Common myeloid progenitor, CD34-positive (primary cell): ENCODE measurements at places on chromosomes 7 and 10.

DNA sequence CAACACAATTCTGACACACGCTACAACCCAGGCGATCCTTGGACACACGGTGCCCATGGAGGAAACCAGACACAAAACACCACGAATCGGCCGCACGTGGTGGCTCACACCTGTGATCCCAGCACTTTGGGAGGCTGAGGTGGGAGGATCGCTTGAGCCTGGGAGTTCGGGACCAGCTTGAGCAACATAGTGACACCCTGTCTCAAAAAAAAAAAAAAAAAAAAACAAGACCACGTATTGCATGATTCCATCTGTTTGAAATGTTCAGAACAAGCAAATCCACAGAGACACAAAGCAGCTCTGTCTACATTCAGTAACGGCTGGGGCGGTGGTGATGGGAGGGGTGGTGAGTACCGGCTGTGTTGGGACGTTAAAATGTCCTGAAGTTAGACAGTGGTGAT, 25.2 kb downstream of the ADAP1 start:
- DNase-seq = no peak

DNA sequence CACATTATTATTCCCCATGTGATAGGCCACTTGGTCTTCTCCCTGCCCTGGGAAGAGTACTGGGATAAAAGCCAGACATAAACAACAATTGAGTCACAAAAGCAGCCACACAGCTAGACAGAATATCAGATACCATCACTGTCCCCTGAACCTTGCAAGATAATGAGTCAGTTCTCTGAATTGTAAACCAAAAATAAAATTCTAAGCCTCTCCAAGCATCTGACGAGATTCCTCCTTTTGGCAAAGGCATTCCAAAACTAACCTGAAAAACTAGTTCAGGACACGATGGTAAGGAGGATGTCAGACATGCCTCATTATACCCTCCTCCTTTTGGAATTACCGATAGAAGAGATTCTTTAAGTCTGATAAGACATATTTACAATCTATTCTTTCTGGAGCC, 450.7 kb downstream of the HTR7 start:
- no peak for DNase-seq

GRCh38 chr10:124521429-124521871, 59.8 kb downstream of the LHPP start:
- DNase-seq = no peak

DNA sequence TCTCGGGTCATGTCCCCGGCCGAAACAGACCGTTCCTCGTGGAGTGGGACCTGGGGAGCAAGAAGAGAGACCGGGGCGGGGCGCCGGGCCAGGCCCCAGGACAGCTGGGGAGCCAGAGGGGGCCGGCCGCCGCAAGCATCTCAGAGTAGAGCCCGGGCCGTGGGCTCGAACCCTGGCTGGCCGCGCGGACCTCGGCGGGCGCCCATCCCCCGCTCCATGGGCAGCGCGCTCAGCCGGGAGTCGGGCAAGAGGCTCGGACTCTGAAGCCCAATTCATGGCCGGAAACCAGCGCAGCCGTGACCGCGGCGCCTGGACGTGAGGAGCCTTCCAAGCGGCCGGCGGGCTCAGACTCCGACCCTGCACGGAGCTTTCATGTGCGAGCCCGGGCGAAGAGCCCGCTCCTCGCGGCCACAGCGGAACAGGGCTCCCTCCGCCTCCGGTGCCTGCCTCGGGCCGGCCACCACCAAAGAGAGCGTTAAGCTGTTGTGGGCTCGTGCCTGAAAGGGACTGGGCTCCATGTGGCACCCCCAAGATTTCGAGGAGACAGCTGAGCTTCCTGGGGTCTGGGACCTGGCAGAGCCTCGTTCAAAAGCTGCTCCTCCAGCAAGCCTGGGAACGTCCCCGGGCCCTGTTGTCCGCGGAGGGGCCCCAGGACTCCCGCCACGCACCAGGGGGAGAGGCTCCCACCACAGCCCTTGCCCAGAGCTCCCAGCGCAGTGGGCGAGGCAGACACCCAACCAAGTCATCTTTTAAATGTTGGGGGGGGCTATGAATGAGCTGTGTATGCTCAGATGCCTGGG, 757 bp upstream of the GRID1 start:
- no peak for DNase-seq

GRCh38 chr7:30062587-30062986, 34.4 kb downstream of the PLEKHA8 start:
- DNase-seq = peak; percentile 68

GRCh38 chr7:148589640-148590039, 926 bp upstream of the C7orf33 start:
- no peak for DNase-seq

GRCh38 chr10:5945561-5946418, 31.6 kb downstream of the IL15RA start:
- peak; percentile 23 for DNase-seq
